ENCODE measurements at places on chromosomes 3 and 15. TPM values are rescaled to one million over a fixed set of nuclear protein-coding genes. Genes with fewer than 3 reads are reported as not detected.

Gene SPINT1
- 0.28 TPM for total RNA-seq

Gene GPR27
- 0.28 TPM for total RNA-seq

Gene CHRFAM7A
- total RNA-seq, result 0.19 TPM

Gene LRRC15
- 0.19 TPM for total RNA-seq
